ENCODE measurements at places on chromosomes 3 and 15. TPM values are rescaled to one million over a fixed set of nuclear protein-coding genes. Genes with fewer than 3 reads are reported as not detected.

TFDP2 gene
- 24.8 TPM for total RNA-seq

C2CD4A gene
- total RNA-seq = not detected

CASR gene
- total RNA-seq = not detected

ARPP21 gene
- total RNA-seq = not detected

MUSTN1 gene
- total RNA-seq = 30.2 TPM

NCEH1 gene
- total RNA-seq = 7.4 TPM

NEK10 gene
- not detected for total RNA-seq

WDR53 gene
- 13.5 TPM for total RNA-seq

CCR9 gene
- not detected for total RNA-seq

CPN2 gene
- total RNA-seq = not detected

TMEM212 gene
- total RNA-seq = not detected

GOLGA8M gene
- 10.8 TPM for total RNA-seq

GABRR3 gene
- total RNA-seq = not detected

AHSG gene
- total RNA-seq = not detected

CNTN6 gene
- total RNA-seq = 0.98 TPM
